CD8-positive, alpha-beta T cell (primary cell): ENCODE measurements at places on chromosomes 3 and 15.

- no peak for DNase-seq
These were observed 39.2 kb downstream of the EPHB3 start for GRCh38 chr3:184600685-184601377.

- no peak for DNase-seq
These were observed 3.5 kb upstream of the PPIB start for GRCh38 chr15:64166102-64166890.

DNA sequence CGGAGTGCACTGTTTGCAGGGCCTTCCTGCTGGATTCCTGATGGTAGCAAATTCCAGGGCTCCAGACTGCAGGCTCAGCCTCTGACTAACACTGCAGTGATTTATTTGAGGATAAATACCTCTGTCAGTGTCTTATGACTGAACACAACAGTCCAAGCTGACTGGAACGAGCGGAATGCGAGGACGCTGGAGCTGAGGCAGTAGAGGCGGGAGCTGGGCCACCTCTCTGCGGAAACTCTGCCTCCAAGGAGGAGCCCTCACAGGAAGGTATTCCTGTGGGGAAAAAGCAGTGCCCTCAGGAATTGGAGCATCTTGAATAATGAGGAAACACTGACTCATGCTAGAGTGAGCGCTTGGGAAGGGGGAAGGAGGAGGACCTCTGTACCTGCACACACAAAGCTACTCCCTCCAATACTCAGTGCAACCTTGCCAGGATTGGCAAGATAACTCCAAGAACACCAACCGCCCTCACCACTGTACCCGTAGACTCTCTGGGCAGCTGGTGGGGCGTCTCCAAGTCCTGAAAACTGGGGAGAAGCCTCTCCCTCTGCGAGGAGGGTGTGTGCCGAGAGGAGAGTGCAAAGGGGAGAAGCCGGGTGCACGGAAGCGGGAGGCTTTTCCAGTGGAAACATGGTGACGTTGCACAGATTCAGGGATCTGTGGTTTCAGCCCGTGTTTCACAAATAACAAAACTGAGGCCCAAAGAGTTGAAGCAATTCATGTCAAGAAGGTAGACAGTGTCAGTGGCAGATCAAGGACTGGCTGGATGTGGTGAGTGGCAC, 43.0 kb downstream of the VGLL4 start:
- DNase-seq = no peak

- DNase-seq = no peak
These were observed 117.0 kb downstream of the MBNL1 start for GRCh38 chr3:152385761-152386160.

DNA sequence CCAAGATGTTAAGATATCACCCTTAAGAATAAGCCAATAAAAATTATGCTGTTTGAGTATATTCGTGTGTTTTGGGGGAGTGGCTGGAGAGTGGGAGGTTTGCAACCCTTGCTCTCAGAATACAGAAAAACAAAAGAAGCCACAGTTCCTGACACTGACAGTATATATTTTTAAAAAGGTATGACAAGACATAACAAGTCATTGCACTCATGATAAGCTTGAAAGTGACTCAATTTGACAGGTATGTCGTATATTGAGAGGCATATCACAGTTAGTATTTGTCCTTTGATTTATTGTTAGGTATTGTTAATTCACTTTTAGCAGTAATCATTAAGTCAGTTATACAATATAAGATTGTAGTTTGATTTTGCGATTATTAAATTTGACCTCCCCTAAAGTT, 73.1 kb upstream of the TSC22D2 start:
- DNase-seq = no peak
